ENCODE measurements at places on chromosomes 11 and 22. TPM values are rescaled to one million over a fixed set of nuclear protein-coding genes. Genes with fewer than 3 reads are reported as not detected.
A peak's percentile ranks its signal among the peaks of the same experiment; 100 is the strongest.

DNA sequence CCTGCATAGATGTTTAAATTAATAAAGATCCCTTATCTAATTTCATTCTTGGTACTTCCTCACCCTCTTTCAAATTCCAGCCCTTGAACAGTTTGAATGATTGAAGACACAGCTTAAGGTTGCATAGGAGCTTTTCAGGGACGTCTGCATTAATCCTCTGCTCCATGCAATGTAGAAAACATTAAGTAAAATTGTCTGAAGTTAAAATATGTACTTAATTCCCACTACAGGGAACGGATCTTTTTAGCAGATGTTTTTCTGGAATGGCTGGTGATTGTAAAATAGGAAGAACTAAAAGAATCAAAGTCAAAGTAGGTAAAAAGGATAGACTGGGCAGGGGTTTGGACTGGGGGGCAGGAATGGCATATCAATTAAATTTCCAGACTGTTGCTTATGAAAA lies 58.9 kb downstream of the ABTB2 start:
- DNase-seq, result no peak

DNA sequence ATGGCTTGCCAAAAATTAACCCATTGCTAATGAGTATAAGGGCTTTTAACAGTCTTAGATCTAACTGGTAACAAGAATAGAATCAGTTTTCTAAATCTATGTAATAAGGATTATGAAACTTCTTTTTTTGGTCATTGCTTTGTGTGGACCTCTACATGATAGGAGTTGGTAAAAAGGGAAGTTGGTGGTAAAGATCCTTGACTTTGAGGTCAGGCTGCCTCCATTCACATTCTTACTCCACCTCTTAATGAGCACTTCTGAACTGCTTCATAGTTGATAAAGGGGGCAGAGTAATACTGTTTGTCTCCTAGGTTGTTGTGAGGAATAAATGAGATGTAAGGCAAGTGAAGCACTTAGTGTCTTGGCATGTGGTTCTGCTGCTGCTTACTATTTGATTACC lies 10.6 kb downstream of the EIF3M start:
- no peak for DNase-seq

DNA sequence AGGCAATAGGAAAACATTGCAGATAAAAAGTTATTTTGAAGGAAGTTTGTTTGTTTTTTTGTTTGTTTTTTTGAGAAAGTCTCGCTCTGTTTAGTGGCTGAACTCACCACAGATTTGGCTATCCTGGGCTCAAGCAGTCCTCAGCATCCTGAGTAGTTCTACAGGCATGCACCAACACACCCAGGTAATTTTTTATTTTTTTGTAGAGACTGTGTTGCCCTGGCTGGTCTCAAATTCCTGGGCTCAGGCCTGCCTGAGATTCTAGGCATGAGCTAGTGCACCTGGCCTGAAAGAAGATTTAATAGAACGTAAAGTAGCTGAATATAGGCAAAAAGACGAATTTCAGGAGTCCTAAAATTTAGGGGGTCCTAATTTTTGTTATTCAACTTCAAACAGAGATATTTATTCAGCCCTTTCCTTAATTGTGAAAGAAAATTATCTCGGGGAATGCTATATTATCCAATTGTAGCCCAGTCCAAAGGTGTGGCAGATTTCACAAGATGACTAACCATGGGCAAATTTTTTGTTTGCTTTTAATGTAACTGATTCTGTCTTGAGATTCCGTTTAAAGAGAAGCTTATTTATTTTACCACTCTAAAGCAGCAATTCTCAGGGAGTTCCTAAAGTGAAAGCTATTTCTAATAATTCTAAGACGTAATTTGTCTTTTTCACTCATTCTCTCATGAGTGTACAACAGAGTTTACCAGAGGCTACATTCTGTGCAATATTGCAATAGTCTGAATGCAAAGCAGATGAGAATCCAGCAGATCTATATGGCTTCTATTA lies 940 bp downstream of the IL18 start:
- DNase-seq, result no peak

DNA sequence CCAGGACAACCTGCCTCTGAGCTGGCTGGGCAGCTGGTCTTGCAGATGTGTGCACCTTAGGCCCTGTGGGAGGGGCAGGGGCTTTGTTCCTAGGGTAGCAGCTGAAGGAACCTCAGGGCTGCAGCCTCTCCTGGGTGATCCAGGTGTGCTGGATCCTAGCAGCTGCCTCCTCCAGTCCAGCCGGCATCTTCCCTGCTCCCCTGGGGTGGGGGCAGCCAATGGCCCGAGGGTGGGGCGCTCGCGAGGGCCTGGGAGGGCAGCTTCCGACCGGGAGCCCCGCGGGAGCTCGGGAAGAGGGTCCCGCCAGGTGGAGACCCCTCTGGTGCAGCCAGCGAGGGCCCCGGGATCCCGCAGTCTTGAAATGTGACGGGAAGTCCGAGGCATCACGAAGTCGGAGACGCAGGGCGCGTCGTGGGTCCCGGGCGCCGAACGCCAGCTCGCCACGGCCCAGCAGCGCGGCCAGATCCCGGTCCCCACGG lies 1.7 kb downstream of the IFITM1 start:
- DNase-seq, result no peak

- DNase-seq, result no peak
Measured at GRCh38 chr22:39106326-39106725, 9.3 kb downstream of the APOBEC3H start.

Gene CARNS1
- 4.1 TPM for polyA plus RNA-seq

GRCh38 chr22:44609400-44609988 lies 92.5 kb upstream of the PRR5 start:
- DNase-seq, result no peak

DNA sequence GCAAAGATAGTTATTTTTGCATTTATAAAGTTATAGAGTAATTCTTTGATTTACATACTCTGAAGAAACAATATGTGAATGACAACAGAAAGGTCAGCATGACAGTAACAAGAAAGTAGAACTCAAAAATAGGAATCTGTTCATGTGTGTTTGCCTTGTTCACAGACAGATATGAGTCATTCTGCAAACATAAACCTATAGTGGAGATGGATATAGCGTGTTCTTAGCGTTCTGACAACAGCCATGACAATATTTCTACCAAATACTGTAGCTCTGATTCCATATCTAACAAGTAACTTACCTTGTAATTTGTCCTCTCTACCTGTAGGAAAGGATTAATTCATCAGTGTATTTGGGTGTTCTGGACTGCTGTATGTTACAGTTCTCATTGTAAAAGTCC lies 208.5 kb upstream of the MTMR2 start:
- DNase-seq, result no peak

GRCh38 chr11:110293389-110293788 lies 3.0 kb downstream of the RDX start:
- no peak for DNase-seq

- peak; percentile 76 for DNase-seq
Measured at GRCh38 chr11:130068986-130069658, 572 bp upstream of the APLP2 start.

Gene GAB4
- polyA plus RNA-seq, result 0.14 TPM

Gene MPZL2
- 25.6 TPM for polyA plus RNA-seq

GRCh38 chr11:102614031-102614430 lies 11.1 kb downstream of the MMP20 start:
- DNase-seq, result no peak

- DNase-seq, result no peak
Measured at GRCh38 chr22:46368871-46369715, 33.6 kb downstream of the TRMU start.

DNA sequence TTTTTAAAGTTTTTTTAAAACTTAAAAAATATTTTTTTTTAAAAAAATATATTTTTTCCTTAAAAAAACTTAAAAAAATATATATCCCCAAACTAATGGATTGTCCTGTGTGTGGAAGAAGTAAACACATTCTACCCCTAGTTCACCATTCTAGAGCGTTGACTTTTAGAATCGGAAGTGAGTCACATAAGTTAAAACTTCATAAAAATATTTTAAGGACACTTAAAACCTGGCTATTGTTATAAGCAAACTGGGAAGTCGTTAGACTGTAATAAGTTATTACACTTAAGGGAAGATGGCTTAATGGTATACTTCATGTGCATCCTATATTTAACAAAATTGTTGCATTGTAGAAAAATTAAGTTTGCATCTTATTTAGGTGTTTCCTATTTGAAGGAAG lies 21.1 kb downstream of the FAM118B start:
- DNase-seq, result no peak

GRCh38 chr11:57641011-57641807 lies 8.5 kb downstream of the YPEL4 start:
- DNase-seq, result no peak

Gene MYO18B
- polyA plus RNA-seq, result 0.21 TPM

Gene CRYBB2
- 0.36 TPM for polyA plus RNA-seq

DNA sequence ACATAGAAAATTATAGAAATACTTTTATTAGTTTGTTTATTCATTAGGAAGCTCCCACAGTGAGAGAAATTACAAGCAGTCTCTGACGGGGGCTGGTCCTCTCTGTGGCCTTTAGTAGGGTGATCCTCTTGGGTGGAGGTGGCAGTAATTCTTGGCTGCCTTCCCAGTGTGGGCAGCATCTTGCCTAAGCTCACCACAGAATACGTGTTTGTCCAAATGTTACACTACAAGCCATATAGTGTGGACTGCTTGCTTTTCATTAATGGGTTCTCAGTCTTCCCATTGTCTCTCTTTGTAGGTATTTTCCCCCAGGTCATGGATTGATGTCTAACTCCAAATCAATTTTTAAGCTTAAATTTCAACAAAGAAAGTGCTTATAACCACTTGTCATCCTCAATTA lies 43.3 kb downstream of the ENDOD1 start:
- DNase-seq, result no peak

DNA sequence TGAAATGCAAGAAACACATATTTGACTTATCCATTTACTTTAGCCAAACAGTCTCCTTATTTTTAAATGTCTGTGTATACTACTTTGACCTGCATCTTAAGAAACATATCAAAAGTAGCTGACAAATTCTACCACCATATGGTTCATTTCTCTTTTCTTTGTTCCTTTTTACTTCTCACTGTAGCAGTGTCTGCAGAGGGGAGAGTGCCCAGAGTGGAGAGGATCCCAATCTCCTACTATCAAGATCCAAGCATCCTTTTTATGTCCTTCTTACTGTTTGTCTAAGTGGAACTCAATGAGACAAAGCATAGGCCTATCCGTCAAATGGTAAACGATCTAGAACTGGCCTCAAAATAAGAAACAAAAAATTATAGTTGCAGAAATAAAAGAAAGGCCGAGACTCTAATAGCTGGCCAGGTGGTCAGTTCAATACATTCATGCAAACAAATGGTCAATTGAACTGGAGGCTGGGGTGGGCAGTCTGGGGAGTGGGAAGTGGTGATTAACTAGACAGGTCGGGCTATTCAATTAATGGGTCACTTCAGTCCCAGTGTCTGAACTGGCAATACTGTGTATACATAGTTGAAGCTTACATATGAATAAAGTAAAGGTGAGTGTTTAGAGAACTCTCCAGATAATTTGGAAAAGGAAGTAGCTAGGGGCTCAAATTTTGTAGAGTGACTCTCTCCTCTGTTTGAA lies 149.1 kb downstream of the MAML2 start:
- no peak for DNase-seq

Gene DDTL
- polyA plus RNA-seq, result 13.1 TPM

DNA sequence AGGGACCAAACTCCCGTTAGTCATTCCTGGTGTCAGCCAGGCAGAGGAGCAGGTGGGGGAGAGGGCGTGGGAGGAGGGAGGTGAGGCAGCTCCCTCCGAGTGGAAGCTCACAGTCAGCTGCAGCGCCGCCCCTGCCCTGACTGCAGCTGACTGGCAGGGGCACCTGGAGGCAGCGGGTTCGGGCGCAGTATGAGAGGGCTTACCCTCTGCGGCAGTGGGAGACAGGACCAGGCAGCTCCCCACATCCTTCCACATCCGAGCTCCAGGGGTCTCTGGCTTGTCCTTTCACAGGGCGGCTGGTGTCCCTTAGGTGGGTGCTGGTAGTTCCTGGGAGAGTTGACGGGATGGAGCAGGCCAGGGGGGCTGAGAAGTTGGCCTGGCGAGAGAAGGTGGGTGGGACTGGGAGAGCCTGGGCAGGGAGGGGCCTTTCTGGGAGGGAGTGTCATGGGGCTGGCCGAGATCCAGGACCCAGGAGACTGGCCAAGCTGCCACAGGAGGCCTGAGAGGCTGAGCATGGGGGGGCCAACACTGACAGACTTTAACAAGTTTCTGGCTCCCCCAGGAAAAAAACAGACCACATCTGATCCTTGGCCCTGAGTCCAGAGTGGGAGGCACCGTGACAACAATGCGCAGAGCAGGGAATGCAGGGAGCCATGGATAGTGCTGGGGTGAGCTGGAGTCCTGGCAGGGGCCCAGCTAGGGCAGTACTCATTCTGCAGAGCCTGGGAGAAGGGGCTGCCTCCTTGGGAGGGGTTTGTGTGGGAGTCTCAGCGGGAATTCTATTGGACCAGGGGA lies 4.9 kb downstream of the ADORA2A start:
- DNase-seq, result no peak

GRCh38 chr11:127506647-127507046 lies 506.1 kb upstream of the KIRREL3 start:
- no peak for DNase-seq

Gene POU2AF2
- polyA plus RNA-seq, result not detected

- DNase-seq, result peak; percentile 73
Measured at GRCh38 chr11:82631722-82632630, 101.7 kb downstream of the FAM181B start.

DNA sequence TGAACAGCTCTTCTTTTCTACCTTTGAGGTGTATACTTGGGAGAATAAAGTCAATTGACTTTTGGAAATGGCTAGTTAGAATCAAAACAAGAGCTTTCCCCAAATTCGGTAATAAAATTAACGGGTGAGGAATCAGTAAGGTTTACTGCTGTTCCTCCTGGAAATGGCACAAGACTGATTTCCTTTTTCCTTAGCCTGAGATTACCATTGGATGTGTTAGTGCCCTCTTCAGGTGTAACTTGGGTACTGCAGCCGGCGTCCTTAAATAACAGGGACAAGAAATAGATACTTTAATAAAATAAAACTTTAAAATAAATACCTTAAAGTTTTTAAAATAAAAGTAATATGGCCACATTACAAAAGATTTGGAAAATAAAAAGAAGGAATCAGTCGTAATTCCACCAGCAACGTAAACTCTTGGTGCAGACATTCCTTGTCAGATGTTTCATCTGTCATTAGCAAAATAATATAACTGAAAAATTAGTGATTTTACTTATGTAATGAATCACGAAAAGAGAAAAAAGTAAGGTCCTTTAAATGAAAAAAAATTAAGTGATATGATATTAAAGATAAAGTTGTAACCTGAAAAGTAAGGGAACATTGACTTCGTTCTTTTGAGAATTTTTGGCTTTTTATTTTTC lies 29.7 kb downstream of the ZFTA start:
- DNase-seq, result peak; percentile 66

- DNase-seq, result no peak
Measured at GRCh38 chr22:46997311-46997970, 235.0 kb downstream of the TBC1D22A start.

Gene IRAG1
- 9.5 TPM for polyA plus RNA-seq

Gene CHST1
- 10.9 TPM for polyA plus RNA-seq

All from renal pelvis (tissue), 12 donors.